ENCODE measurements at places on chromosomes 11 and 22.

- DNase-seq = no peak
Observed at GRCh38 chr11:29293825-29294224, 723.0 kb downstream of the KCNA4 start.

- no peak for DNase-seq
Observed at GRCh38 chr22:33124471-33124870, 66.3 kb upstream of the SYN3 start.

DNA sequence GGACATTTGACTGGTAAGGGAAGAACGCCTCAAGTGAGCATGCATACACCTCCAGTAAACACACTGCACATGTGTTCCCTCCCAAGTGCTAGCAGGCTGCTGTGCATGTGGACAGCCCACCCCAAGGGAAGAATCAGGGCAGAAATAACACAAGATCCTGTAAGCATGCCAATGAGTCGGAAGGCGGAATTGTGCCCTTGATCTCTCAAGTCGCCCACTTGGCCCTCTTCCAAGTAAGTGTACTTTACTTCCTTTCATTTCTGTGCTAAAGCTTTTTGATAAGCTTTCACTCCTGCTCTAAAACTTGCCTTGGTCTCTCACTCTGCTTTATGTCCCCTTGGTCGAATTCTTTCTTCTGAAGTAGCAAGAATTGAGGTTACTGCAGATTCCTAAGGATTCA, 139.6 kb downstream of the TRPC6 start:
- DNase-seq = no peak

DNA sequence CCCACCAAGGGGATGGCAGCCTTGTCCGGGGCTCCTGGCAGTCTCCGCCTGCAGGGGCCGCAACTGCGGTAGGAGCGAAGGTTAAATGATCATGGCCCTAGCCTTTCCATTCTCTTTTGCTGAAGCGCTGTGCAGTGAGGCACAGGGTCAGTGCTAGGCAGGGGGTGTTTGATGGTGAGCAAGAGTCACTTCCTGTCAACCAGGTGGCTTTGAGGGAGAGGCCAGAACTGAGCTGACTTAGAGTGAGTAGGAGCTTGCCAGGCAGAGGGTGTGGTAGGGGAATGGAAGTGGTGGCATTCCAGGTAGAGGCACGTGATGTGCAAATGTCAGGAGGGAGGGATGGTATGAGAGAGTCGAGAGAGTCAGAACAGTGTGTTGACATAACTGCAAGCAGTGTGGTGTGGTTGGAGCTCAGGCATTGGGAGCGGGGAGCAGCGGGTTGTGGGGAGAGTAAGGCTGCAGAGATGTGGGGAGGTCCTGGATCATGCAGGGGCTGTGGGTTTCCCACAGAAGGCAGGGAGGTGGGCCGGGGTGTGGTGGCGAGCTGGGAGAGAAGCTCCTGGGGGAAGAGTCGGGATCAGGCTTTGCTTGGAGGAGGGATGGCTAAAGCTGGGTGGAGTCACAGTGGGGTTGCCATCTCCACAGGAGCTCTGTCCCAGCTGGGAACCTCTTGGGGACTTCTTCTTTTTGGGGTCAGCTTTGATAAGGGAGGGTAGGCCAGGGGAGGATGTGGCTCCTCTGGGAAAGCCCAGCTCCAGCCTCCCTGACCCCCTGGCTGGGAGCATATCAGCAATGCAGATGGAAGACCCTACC, 33.3 kb downstream of the AMPD3 start:
- DNase-seq = no peak

- DNase-seq = no peak
Observed at GRCh38 chr11:57514538-57515331, 767 bp downstream of the SLC43A1 start.

- no peak for DNase-seq
Observed at GRCh38 chr11:117610045-117610444, 187.0 kb downstream of the DSCAML1 start.

GRCh38 chr22:28909375-28909774, 26.0 kb downstream of the ZNRF3 start:
- peak; percentile 20 for DNase-seq

DNA sequence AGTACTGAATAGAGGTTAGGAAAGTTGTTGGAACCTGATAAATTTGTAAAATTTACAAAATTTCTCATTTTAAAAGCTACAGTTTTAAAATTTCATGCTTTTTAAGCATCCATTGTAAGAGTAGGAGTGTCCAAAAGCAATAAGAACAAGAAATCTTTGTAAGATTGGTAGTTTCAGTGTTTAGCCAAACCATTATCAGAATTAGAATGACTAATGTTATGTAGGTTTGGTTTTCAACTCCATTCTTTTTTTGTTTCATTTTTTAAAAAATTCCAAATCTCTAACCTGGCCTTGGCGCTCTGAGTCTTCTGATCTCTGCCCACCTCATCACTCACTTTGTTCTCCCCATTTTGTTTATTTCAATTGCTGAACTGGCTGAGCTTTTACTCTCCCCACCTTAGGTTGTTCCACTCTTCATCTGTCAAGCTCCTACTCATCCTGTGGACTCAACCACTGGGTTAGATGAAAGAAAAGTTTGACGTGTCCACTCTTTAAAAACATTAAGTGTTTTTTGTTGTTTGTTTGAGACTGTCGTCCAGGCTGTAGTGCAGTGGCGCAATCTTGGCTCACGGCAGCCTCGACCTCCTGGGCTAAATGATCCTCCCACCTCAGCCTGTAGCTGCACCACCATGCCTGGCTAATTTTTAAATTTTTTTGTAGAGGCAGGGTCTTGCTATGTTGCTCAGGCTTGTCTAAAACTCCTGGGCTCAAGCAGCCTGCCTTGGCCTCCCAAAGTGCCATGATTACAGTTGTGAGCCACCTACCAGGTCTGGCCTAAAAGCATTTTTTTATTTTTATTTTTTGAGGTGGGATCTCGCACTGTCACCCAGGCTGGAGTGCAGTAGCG, 14.0 kb downstream of the EP300 start:
- DNase-seq = no peak

GRCh38 chr11:66002648-66003225, 434 bp downstream of the BANF1 start:
- DNase-seq = no peak

DNA sequence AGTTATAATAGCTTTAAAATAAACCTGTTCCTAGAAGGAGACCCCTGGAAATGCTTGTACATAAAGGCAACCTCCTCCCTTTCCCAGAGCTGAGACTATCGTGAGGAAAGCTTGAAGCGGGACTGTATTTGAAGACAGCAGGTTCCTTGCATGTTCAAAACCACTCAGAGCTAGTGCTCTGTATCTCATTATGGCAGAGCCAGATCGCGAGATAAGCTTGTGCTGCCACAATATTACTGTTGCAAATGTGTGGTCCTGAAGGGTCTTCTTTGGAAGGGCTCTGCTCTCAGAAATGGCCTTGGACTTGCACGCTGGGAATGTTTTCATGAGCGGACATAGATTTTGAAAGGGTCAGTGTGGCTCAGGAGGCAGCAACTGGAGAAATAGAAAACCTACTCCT, 168.2 kb downstream of the KIRREL3 start:
- DNase-seq = no peak

GRCh38 chr11:86803136-86804045, 3.0 kb downstream of the PRSS23 start:
- no peak for DNase-seq

GRCh38 chr11:88359541-88359940, 22.0 kb upstream of the CTSC start:
- DNase-seq = no peak

DNA sequence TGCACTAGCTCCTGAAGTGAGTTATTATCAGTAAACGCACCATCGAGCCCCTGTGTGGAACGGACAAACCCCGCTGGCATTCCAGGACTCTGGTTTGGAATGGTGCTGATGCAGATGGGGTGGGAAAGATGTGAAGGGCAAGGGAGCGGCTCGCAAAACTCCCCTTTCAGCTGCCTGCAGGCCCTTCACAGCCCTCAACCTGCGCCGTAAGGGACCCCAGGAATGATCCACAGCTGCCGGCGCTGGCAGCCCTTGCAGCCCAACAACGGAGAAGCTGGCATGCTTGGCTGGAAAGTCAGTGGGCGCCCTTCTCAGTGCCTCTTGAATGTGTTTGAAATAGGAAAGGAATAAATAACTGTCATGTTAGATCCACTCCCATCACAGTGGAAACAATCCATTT, 1445.5 kb downstream of the BRD1 start:
- no peak for DNase-seq

DNA sequence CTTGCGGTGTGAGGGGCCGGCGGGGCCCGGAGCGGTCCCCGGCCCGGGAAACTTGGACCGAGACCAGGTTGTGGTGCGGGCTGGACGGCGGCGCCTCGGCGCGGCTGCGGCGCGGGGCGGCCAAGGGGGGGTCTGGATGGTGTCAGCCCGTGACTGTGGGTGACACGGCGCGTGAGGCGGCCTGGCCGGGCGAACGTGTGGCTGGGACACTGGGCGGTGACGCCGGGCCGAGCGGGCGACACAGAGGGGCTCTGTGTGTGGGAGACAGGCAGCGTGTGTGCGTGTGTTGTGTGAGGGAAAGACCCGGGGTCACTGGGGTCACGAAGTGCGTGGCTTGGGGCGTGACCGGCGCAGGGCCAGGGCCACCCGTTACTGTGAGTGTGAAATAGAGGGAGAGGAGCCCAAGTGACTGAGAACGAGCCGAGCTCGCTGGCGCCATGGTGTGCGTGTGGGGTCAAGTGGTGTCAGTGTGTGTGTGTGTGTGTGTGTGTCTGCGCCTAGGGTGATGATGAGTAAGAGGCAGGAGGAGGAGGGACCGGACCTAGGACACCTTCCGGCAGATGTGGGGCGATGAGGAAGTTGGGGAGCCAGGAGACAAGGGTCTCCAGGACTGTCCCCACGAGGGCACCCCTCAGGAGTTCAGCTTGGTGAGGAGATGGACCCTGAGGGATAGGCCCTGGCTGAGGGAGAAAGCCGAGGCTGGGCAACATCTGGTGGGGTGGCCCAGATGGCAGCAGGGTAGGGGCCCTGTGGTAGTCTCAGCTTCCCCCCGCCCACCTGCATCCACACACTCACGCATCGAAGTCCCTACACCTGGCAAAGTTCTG, 817 bp downstream of the RELT start:
- DNase-seq = peak; percentile 31

DNA sequence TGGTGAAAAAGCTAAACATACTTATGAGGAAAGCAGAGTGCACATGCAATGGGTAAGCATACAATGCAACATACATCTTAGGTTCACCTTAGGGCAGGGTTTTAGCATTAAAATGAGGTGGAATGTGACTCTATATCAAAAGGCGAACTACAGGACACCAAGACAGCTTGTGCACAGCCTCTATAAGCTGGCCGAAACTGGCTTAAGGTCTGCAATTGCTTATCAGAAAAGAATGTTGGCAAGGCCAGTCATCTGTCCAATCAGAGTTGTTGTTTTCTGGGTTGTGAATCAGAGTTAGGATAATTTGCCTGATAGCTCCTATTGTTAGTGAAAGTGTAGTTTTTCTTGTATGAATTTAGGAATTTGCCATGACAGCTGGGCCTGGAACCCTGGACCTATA, 76.5 kb downstream of the LRRC4C start:
- DNase-seq = no peak

GRCh38 chr11:117809236-117810055, 12.4 kb upstream of the DSCAML1 start:
- DNase-seq = no peak

DNA sequence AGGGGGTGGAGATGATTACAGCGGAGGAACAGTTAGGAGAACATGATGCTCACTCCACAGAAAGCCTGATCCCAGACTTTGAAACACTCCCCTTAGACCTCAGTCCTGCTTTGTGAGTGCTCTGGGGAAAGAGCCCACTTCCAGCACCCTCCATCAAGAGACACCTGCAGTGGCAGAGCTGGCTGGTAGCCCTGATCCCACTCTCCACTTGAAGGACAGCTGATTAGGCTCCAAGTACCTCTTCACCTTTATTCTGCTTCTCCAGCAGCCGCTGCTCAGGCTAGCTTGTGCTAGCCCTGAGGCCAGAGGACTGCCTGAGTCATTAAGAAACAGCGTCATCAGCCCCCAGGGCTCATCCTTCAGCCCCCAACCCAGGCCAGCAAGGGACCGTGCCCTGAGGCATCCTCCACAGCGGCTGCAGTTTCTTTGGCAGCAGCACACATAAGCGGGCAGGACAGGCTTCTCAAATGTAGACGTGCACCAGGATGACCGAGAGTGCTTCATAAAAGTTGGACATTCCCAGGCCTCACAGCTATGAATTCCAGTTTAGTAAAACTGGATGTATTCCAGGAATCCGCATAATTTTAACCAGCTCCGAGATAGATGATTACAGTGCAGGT, 146.0 kb upstream of the TBCEL start:
- no peak for DNase-seq

DNA sequence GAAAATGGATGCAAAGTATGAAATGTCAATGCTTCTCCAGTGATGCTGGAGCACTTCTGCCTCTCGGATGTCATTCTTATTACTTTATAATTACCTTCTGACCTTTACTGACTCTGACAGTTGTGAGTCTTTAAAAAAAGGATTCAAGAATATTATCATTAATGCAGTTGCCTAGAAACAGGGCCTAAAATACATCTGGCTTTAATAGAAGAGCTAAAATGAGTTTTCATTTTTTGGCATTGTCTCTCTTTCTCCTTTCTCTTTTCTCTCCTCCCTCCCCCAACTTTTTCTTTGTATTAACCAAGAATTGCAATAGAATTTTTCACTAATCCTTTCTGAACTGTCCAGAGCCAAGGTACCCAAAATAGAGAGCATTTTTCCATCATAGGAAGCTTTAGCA, 45.9 kb downstream of the FDX1 start:
- no peak for DNase-seq

DNA sequence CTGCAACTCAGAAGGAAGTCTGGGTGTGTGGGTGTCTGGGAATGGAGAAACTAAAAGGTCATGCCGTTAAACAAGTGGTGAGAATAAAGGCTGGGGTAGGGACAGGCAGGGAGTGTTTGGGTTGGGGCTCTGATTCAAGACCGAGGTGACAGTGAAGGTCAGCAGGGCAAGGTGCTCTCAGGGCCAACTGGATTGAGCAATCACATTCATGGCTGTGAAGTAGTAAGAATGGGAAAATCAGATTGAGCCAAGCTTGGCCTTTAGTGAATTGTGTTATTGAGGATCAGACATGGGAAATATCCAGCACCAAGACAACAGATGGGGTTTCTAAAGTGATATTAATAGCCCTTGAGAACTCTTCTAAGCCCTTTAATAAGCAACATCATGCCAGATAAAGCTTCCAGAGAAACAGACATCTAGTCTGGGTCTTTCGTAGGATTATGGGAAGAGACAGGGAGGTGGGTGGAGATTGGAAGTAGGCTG, 24.3 kb downstream of the SCN3B start:
- DNase-seq = no peak

- no peak for DNase-seq
Observed at GRCh38 chr11:3221408-3222002, 2.9 kb upstream of the MRGPRG start.

- no peak for DNase-seq
Observed at GRCh38 chr11:65500387-65501185, 1.7 kb downstream of the MALAT1 start.

- peak; percentile 77 for DNase-seq
Observed at GRCh38 chr11:73661035-73661628, 14.8 kb downstream of the PLEKHB1 start.

All from stimulated activated CD8-positive, alpha-beta memory T cell treated with anti-CD3 and anti-CD28 coated beads, Interleukin-4, amount 100 ng/mL, for 4 hours (primary cell).